Stimulated activated CD8-positive, alpha-beta memory T cell treated with anti-CD3 and anti-CD28 coated beads, Interleukin-4, amount 100 ng/mL, for 24 hours (primary cell): ENCODE measurements at places on chromosomes 1 and 21.
A peak's percentile ranks its signal among the peaks of the same experiment; 100 is the strongest.

DNA sequence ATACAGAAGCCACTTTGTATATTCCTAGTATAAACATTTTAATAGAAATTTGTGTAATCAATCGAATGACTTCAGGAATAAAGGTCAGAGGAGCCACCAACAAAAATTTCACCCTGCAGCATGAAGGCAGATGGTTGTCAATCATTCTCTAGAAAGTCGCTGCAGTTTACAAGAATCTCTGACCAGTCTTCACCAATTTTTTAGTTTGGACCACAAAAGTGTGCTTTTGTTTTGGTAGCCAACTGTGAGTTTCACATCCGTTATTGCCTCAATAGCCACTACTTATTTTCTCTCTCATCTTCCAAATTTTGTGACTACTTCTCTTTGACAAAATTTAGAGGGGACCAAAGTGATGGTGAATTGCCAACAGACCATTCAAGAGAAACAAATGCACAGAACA lies 1155.6 kb downstream of the AMY1C start:
- no peak for DNase-seq

GRCh38 chr1:101325144-101325543 lies 88.3 kb downstream of the S1PR1 start:
- no peak for DNase-seq

DNA sequence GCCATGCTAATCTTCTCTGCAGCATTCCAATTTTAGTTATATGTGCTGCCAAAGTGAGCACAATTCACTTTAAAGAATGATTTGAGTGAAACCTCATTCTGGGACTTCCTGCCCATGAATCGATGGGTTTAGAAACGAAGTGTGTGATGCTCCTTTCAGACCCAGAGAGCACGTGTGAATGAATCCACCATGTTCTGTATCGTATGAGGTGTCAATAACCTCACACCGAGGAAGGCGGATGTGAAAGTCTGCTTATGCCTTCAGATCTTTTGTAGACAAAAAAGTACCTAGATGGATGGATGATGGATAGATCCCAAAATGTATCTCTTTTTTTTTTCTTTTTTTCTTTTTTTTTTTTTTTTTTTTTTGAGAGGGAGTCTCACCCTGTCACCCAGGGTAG lies 13.8 kb downstream of the UBASH3A start:
- no peak for DNase-seq

DNA sequence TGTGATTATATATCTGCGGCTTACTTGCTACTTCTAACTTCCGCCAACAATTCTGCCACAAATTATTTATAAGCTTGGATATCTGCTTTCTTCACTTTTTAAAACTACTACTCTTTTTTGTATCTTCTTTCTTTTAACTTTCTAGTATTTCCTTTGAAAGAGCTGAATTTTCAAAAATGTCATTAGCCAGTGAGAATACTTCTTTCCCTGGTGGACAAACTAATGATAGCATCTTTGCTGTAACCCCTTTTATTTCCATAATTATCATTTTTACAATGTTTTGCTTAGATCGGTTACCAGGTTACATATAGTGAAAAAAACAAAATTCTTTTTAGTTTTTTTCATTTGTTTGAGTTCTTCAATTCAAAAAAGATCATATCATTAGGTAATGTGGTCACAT lies 355.9 kb upstream of the ADGRL4 start:
- DNase-seq: no peak

DNA sequence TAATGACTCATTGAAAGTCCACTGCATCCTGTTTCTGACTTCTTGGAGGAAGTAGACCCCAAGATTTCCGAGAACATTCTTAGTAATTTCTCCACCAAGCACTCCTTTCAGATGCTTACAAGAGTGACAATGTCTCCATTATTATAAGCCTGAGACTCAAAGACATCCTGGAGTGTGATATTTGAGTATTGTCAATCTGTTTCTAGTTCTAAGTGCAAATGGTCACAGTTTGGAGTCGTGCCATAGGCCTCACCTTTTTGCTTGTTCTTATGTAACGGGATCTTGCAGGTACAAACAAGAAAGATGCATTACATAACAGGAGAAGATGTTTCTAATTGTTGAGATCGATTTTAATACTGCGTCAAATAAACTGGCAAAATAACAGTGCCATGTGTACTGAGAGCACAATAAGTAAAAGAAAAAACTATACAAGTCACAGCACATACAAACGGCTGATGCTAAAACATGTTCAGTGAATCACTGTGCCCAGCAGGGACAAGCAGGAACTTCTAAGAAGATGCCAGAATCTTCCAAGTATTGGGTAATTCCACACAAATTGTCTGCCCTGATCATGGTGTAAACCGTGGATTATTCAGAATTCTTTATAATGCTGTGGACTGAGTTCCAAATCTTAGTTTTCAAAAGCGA lies 54.1 kb downstream of the CD2 start:
- no peak for DNase-seq

DNA sequence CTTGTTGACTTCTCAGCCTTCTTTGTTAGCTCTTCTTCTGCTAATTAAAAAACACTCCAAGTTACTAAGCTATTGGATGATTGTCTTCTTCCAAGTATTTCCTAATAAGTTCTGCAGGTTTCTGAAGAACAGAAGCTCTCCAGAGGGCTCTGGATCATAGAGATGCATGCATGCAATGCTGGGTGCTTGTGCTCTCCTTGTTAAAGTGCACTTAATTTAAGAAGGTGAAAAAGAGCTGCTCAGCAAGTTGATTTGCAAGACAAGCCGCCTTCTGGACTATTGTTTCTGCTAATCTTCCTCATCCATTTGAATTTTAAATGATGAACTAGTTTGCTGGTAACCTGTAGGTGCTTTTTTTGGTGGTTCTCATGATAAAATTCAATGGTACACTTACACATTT lies 16.1 kb downstream of the RRP15 start:
- DNase-seq: no peak

DNA sequence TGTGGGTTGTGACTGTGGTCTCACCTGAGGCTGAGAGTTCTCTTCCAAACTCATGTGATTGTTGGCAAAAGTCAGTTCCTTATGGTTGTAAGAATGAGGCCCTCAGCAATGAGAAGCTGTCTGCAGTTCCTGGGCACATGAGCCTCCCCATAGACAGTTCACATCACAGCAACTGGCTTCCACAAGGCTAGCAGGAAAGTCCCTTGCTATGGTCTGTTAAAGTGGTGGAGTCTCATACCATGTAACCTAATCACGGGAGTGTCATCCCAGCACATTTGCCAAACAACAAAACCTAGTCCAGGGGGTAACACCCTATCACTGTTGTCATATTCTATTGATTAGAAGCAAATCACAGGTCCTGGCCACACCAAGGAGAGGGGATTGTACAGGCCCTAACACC lies 163.8 kb downstream of the BACH1 start:
- no peak for DNase-seq

GRCh38 chr1:30535595-30536325 lies 187.6 kb downstream of the MATN1 start:
- no peak for DNase-seq

GRCh38 chr1:1959840-1960479 lies 40.9 kb upstream of the TMEM52 start:
- peak; percentile 59 for DNase-seq

- DNase-seq: peak; percentile 83
Measured at GRCh38 chr1:159077120-159077961, 775 bp upstream of the AIM2 start.

DNA sequence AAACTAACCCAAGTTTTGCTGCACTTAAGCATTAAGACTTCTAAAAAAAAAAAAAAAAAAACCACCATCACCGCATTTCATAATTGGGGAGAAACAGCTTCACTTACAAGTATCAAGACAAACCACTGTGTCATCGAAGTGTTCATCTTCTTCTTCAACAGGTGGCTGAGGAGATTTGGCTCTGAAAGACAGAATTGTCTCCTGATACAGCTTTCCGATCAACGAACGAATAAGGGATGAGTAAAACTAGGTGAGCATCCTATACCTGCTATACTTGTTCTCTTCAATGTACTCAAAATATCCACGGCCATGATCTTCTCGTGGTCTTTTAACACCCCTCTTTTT lies 2.0 kb downstream of the HNRNPU start:
- no peak for DNase-seq
